ENCODE measurements at places on chromosomes 3 and 15.

DNA sequence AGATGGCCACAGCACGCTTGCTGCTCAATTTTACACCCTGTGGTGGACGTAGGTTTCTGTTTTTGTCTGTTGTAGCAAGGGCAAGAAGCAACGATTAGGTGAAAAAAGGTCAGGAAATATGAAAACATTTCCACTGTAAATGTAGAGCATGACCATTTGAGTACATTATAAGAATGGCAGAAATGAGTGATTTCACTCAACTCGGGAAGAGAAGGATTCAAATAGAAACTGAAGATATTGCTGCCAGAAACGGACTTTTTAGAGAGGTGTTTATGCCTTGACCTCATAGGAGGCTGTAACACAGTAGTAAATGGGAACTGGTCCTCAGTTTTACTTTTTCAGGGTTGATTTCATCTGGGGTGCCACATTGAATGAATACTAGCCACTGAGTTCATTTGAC, 33.1 kb upstream of the GASK1A start:
- DNase-seq: no peak

GRCh38 chr3:153244961-153245360, 82.9 kb downstream of the RAP2B start:
- DNase-seq: no peak

DNA sequence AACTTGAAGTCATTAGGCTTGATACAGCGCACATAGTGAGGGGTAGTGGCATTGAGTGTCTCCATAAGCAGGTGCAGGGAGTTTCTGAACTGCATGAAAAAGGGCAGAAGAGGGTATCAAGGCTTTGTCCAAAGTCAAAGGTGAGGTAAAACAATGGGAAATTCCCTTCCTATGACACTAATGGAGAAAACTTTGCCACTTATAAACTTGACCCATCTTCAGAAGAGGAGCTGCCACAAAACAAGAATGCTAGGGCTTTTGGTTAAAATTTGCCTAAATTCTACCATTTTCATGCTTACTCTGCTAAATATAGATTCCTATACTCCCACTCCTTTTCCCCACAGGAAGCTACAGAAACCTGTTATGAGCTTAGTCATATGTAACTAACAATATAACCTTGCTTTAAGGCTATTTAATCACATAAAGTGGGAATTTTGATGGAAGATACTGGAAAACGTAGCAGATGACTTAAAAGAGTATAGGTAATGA, 87.5 kb upstream of the MYO5C start:
- DNase-seq: no peak

DNA sequence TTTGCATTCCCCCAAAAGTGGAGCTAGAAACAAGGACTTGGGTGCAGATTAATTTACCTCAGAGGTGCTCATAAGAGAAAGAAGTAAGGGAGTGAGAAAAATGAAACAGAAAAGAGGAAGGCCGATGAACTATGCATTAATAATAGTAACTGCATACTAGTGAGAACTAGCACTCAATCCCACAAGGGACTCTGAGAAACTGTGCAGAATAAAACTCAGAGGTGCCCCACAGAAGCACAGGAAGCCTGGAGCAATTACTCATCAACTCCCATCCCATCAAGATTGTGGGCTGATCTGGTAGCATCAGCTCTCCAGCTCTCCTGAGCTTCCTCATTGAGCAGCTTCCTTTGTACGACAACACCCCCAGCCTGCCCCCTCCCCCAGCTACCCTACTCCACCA, 50.8 kb downstream of the CLDN18 start:
- no peak for DNase-seq

GRCh38 chr15:95290176-95290974, 1040.1 kb upstream of the NR2F2 start:
- no peak for DNase-seq

- no peak for DNase-seq
Observed at GRCh38 chr3:117102426-117102825, 392.8 kb downstream of the TUSC7 start.

GRCh38 chr3:59675495-59675894, 625.7 kb upstream of the CFAP20DC start:
- DNase-seq: no peak

- DNase-seq: no peak
Observed at GRCh38 chr15:71002316-71002715, 109.7 kb downstream of the LRRC49 start.

Data from NCI-H345 (cell line).